ENCODE measurements at places on chromosomes 6 and 20. TPM values are rescaled to one million over a fixed set of nuclear protein-coding genes. Genes with fewer than 3 reads are reported as not detected.
A peak's percentile ranks its signal among the peaks of the same experiment; 100 is the strongest.

DNA sequence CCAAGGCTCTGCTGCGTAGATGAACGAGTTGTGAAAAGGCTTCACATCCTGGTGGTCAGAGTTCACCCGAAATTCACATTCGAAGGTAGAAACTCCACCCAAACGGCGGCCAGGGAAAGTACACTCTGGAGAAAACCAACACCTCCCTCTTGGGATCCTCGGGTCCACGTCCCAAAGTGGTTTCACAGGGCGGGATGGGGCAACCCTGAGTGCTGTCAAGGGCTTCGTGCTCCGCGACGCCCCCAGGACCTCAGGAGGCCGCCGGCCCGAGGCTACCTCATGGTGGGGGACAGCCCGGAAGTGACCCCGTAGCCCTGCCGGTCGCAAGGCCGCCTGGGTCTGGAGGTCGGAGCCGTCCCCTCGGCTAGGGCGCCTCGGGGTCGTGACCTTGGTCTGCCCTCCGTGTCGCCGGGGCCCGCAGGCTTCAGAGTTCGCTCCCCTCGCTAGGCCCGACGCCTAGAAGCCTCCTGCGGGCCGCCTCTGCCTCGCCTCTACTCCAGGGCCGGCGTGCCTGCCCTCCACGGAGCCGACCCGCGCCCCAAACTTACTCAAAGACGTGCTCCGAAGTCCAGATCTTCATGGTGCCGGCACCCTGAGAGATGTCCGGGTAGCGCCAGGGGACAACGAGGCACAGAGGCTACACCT is at the start of gene PRELID3B:
PRELID3B (minus strand) TSS at position 636 of the 645 bp plus-strand sequence; CDS start at position 580, 56 bp downstream.
- peak; percentile 20 for DNase-seq

GRCh38 chr6:85402071-85402470 is 47.8 kb upstream of the NT5E start:
- no peak for DNase-seq

- no peak for DNase-seq
Observed at GRCh38 chr6:21665110-21665391, 71.5 kb downstream of the SOX4 start.

DNA sequence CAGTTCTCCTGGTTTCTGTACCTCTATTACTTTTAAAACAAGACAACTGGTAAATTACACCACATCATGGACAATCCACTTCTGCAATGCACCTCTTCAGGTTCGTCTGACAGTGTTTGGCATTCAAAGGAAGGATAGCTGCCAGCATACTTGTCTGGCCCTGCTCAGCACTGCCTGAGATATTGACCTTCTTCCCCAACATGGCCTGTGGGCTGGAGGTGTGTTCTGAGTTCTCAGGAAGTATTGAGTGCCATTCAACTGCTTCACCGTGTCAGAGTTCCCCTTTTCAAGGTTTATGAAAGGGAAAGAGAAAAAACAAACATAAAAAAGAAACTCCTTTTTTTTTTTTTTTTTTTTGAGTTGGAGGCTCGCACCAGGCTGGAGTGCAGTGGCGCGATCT is 267.9 kb upstream of the SASH1 start:
- no peak for DNase-seq

- DNase-seq, result no peak
Observed at GRCh38 chr20:555976-556385, 12.4 kb upstream of the CSNK2A1 start.

GRCh38 chr6:52157301-52157941 is 28.8 kb upstream of the IL17A start:
- DNase-seq, result peak; percentile 7

DNA sequence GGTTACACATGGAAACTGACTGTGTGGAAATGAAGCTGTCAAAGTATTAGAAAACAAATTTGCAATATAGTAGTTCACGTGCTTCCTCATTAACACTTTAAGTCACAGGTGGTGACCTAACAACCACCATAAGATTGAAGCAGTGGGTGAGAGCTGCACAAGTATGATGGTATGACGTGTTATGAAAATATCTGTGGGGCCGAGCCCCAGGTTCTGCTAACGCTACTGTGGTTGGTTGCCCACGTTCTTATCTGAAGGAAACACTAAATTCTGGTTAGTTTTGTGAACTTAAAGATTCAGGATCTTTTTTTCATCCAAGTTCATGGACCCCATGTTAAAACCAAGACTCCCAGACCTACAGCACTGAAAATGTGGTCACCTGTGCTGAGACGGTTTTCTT is 243.0 kb upstream of the RIN2 start:
- DNase-seq, result no peak

- no peak for DNase-seq
Observed at GRCh38 chr6:11460837-11461661, 76.5 kb upstream of the TMEM170B start.

DNA sequence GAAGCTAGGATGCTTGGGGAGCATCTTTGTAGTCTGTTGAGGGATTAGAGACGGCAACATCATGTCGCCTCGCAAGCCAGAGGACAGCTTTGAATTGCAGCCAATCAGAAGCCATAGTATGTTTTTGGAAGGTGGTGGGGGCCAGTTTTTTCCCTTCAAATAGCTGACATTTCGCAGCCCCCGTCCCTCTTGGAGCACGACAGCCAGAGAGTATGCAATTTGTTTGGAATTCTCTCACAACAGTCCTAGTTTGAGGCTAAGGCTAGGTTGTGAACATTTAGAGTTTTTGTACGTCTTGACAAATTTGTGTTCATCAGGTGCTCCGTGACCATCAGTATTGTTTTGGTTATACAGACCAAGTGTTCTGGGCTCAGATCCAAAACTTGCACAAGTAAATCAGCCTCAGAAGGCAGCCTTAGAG is 83.3 kb downstream of the PLCB1 start:
- DNase-seq, result peak; percentile 82

DNA sequence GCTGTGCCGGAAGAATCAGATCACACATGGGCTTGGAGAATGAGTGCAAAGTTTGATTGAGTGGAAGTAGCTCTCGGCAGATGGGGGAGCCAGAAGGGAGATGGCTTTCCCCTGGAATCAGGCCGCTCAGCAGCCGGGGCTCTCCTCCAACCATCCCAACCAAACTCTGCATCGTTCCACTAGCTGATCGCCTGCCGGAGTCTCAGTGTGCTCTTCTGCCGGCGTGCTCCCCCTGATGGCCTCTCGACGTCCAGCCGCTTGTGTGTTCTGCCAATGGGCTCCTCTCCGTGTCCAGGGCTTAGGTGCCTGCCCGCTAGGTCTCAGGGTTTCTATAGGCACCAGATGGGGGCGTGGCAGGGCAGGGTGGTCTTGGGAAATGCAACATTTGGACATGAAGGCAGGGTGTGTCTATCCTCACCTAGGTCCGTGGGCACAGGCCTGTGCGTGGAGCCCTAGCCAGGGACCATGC is 4.9 kb upstream of the BIRC7 start:
- DNase-seq, result peak; percentile 68

- DNase-seq, result no peak
Observed at GRCh38 chr20:24136659-24137246, 148.2 kb upstream of the GGTLC1 start.

DNA sequence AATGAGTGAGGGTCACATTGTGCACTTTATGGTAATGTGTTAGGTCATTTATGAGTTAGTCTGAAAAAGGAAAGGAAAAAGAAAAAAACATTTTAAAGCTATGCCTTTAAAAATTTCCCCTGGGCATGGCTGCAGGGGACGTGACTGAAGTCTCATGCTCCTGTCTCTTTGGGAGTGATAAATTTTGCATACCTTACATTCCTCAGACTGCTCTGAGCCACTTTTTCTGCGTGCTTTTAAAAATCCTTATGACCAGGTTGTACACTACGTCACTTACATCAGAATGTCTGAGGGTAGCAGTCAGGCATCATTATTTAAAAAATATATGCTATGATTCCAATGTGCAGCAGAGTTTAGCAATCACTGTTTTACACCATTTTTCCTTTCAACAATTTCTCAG is 121.2 kb downstream of the RFPL4B start:
- DNase-seq, result no peak

DNA sequence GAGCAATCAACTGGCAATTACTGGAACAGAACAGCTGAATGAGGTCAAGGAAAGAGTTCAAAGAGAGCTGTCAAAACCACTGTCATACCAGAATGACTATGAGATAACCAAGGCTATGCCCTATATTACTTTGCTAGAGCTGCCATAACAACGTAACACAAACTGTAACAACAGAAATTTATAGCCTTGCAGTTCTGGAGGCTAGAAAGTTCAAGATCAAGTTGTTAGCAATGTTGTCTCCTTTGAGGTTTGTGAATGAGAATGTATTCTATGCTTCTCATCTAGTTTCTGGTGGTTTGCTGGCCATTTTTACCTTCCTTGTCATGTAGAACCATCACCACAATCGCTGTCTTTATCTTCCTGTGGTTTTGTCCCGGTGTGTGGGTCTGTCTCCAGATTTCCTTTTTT is 1323.0 kb upstream of the GJE1 start:
- DNase-seq, result peak; percentile 76

DNA sequence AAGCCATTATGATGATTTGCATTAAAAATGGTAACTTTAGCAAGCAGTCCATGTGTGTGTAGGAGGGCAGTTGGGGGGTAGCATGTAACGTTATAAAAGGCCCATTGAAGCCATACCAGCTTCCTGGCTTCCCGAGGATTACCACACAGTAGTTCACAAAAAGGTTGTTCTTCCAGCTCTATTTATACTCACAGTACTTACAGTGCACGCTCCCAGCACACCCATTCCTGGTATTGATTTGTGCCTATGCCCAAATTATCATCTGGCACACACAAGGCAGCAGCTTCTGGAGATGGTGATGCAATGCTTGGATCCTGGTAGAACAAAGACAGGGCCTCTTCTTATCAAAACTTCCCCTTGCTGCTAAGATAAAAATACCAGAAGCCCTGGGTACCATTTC is 436.8 kb downstream of the HAO1 start:
- peak; percentile 1 for DNase-seq

GRCh38 chr6:83488448-83488847 is 23.9 kb upstream of the PRSS35 start:
- DNase-seq, result no peak

GRCh38 chr6:154506108-154506507 is 4.4 kb downstream of the CNKSR3 start:
- no peak for DNase-seq

GRCh38 chr20:50380697-50381040 is 129.5 kb upstream of the PTPN1 start:
- DNase-seq, result peak; percentile 23

DNA sequence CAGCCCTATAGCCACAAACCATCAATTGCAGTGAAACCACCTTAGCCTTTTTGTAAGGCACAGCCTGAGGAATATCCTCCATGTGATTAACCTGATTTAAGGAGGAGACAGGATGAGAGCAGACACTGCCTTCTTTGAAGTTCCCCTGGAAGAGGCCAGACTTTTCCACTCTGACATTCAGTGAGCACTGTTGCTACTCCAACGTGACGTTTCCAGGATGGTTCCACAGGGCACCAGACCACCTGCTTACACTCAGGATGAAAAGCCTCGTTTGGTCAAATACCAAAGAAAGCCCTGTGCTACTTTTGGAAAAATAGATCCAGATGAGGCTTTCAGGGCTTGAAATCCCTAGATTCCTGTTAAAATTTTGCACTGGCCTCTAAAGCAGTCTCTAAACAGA is 1102.1 kb upstream of the FLRT3 start:
- DNase-seq, result no peak

DNA sequence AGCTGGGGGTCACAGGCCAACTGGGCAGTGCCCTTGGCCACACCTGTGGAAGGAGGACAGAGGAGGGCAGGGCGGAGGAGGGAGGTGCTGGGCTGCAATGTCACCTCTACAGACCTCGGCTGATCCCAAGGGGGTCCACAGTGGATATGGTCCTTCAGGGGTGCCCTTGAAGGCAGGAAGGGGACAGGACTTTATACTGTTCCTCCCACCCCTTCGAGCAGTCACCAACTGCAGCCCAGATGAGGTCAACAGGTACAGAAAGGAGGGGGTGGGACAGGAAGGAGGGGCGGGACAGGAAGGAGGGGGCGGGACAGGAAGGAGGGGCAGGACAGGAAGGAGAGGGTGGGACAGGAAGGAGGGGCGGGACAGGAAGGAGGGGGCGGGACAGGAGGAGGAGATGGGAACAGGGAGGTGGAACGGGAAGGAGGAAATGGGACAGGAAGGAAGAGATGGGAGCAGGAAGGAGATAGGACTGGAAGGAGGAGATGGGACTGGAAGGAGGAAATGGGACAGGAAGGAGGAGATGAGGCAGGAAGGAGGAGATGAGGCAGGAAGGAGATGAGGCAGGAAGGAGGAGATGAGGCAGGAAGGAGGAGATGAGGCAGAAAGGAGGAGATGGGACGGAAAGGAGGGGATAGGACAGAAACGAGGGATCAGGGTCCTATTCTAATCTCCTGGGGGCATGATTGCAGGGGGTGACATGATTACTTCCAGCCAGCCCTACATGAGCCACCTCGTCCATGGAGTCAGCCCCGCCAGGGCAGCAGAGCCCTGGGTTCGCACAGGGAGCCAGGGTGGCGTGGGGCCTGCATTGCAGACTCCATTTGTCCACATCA is 19.4 kb upstream of the MRGBP start:
- DNase-seq, result no peak

Gene GGTLC1
- total RNA-seq, result not detected

Gene TCP11
- total RNA-seq, result 0.51 TPM
